ENCODE measurements at places on chromosomes 6 and 20. TPM values are rescaled to one million over a fixed set of nuclear protein-coding genes. Genes with fewer than 3 reads are reported as not detected.

GMEB2 gene
- 5.4 TPM for total RNA-seq

PCSK2 gene
- total RNA-seq = 11.6 TPM

TMEM14A gene
- 64.4 TPM for total RNA-seq

NMBR gene
- 4.7 TPM for total RNA-seq

CCN6 gene
- not detected for total RNA-seq

OOEP gene
- total RNA-seq = not detected

CPNE5 gene
- total RNA-seq = 12.3 TPM

KCNK16 gene
- total RNA-seq = not detected

RSPO3 gene
- total RNA-seq = 34.4 TPM

MATN4 gene
- total RNA-seq = not detected

Data from temporal lobe (tissue), 4 donors.